Stimulated activated CD4-positive, alpha-beta T cell treated with anti-CD3 and anti-CD28 coated beads, Interleukin-1b, Interleukin-23, amount 100 ng/mL, for 24 hours (primary cell): ENCODE measurements at places on chromosomes 13 and 19.
A peak's percentile ranks its signal among the peaks of the same experiment; 100 is the strongest.

GRCh38 chr13:20118268-20119140, 42.3 kb downstream of the GJA3 start:
- DNase-seq, result no peak

DNA sequence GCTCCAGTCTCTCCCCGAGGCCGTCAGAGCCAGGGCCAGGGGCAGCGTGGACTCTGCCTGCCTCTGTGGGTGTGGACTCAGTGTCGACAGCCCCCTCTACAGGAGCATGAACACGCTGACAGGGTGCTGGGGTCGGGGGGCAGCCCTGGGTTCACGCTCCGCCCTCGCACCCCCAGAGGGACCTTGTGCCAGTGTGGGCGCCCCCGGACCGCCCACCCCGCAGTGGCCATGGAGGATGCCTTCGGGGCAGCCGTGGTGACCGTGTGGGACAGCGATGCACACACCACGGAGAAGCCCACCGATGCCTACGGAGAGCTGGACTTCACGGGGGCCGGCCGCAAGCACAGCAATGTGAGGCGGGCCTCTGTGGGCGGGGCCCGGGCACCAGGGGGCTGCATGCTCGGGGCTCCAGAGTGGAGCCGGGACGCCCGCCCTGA, 8.3 kb downstream of the TRPM4 start:
- no peak for DNase-seq

GRCh38 chr19:55647732-55648584, at the start of gene CCDC106:
Gene CCDC106, plus strand, starts transcription at chr19:55648212. Its CDS starts 835 bp downstream, at chr19:55649047.
- DNase-seq, result peak; percentile 35

GRCh38 chr13:21659087-21659486, 11.8 kb upstream of the FGF9 start:
- DNase-seq, result no peak

DNA sequence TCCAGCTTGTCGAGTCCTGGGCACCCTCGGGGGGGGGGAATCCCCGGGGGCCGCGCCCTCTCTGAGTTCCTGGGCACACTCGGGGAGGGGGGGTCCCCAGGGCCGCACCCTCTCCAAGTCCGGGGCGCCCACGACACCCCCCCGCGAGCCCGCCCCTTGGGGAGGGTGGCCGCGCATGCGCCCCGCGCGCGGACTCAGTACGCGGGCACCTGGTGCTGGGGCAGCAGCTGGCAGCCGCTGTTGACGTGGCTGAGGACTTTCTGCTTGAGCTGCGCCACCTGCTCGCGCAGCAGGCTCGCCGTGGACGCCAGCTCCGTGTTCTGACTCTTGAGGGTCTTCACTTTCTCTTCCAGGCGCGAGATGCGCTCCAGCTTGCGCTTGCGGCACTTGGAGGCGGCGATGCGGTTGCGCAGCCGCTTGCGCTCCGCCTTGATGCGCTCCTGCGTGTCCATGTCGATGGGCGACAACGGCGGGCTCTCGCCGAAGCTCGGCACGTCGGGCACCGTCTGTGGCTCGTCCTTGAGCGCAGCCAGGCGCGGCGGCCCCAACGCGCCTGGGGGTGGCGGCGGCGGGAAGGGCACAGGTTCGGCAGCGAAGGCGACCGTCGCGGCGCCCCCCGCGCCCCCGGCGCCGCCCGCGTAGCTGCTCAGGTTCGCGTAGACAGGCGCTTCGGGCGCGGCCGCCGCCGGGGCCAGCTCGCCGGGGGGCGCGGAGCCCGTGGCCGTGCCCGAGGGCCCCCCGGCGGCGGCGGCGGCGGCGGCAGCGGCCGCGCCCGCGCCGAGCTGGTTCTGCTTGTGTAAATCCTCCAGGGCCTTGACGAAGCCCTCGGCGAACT, 958 bp downstream of the JUND start:
- DNase-seq, result no peak

DNA sequence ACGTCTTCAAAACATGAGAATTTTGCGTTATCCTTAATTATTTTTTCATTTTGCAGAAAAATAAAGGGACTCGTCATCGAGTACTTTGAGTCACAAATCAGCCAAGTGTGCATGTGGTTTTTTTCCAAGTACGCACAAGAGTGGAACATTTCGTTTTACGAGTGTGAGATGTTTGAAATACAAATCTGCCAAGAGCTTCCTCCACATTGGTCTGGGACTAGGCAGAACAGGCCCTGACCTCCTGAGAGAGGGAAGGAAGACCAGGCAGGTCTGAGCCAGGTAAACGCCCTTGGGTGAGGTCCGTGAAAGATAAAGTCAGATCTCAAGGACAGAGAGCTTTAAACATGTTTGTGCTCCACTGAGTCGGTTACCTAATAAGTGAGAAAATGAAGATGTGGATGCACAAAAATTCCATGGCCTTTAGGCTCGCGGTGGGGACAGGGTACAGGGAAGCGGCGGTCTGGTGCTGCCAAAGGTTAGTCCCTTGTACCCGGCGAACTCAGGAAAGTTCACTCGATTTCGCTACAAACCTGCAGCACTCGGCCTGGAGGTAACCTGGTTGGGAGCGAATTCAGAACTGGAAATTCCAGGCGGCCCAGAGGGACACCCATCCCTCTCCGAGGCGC, 473 bp upstream of the ITM2B start:
- DNase-seq, result no peak

DNA sequence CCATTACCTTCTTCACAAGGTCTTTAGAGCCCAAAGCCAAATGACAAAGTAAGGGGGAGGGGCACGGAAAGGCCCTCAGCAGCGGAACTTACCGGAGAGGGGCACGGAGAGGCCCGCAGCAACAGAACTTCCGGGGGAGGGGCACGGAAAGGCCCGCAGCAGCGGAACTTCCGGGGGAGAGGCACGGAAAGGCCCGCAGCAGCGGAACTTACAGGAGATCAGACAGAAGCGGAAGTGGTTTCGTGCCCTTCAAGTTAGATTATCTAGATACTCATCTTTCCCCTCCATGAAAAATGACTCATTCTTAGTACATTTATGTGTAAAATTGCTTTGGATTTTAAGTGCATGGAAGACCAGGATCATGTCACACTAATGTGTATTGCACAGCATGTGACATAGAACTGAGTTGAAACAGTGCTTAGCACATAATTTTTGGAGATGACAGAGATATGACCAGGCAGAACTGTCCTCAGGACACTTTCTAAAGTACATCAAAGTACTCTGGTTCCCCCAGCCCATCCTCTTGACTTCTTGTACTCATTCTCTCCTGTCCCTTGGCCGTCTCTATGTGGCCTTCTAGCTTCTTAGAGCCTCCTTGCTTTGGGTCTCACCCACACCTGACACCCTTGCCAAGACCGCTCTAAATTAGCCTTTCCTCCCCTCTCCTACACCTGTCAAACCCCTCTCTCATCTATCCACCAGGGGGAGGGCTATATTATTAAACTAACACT, 25.7 kb upstream of the TPTE2 start:
- peak; percentile 69 for DNase-seq

DNA sequence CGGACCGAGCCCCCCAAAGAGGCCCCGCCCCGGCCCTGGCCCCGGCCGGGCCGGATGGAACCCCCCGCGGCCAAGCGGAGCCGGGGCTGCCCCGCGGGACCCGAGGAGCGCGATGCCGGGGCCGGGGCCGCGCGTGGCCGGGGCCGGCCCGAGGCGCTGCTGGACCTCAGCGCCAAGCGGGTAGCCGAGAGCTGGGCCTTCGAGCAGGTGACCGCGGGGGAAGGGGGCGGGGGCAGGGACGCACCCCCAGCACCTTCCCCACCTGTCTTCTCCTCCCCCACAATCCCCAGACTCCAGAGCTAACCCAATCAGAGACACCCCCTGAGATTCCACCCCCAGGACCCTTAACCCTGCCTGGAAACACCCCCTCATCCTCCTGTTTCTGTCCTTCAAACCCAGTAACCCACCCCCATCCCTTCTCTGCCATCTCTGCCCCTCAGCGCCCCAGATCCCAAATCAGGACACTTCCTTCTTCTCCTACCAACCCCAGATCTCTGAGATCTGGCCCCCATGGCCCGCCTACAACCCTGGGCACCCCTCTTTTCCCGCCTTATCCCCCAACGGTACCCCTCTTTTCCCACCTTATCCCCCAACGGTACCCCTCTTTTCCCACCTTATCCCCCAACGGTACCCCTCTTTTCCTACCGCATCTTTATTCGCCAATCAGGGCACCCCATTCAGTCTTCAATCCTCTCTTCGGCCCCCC, 505 bp downstream of the ZSWIM4 start:
- no peak for DNase-seq

GRCh38 chr19:32104850-32105235, 240.6 kb upstream of the ZNF507 start:
- DNase-seq, result no peak

DNA sequence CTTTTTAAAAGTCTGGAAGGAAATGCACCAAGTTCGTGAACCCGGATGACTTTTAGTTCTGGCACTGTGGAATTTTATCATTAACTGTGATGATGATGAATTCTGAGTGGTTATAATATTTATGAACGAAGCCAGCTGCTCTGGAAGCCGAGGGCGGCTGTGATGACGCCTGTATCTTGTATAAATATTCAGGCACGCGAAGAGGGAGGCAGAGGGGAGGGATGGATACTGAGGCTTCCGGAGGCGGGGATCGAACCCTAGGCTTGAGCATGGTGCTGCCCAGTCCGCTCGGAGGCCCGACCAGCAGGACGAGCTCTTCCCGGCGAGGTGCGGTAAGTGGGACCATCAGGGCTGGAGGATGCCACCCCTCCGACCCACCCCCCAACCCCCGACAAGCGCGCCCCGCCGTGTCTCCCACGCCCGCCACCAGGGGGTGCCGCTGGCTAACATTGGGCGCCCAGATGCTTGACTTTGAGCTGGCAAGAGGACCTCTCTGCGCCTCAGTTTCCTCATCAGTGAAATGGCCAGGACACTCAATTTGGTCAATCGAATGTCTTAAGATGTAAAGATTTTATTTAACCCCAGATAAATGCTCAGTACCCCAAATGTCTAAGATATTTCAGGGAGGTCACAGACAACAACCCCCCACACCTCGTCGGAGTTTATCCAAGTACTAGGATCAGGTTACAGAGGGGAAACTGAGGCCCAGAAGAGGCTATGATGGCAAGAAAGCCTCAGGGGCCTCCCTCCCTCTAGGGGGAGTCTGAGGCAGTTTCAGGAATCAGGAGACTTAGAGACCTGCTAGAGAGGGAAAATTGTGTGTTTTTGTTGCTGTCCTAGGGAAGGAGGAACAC, 4.5 kb upstream of the RAB3A start:
- no peak for DNase-seq

- DNase-seq, result peak; percentile 55
Observed at GRCh38 chr13:109784590-109785140, 1.7 kb downstream of the IRS2 start.

- no peak for DNase-seq
Observed at GRCh38 chr13:100526318-100527000, 62.1 kb downstream of the GGACT start.

DNA sequence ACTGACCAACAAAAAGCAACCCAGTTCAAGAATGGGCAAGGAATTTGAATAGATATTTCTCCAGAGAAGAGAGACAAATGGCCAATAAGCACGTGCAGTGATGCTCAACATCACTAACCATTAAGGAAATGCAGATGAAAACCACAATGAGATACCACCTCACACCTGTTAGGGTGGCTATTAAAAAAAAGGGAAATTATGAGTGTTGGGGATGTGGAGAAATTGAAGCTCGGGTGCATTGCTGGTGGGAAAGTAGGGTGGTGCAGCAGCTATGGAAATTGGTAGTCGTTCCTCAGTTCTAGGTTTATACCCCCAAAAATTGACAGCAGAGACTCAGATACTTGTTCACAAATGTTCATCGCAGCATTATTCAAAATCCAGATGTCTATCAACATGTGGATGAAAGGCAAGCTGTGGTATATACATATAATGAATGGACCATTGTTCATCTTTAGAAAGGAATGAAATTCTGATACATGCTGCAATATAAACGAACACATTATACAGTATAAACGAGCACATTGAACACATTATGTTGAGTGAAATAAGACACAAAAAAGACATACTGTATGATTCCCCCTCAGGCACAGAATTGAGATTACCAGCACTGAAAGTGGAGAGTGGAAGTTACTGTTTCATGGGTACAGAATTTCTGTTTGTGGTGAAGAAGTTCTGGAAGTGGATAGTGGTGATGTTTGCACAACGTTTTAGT, 927 bp downstream of the CHAMP1 start:
- DNase-seq, result no peak

- no peak for DNase-seq
Observed at GRCh38 chr13:88104576-88104975, 433.4 kb downstream of the SLITRK5 start.

- DNase-seq, result no peak
Observed at GRCh38 chr13:110343241-110343865, 36.3 kb downstream of the COL4A2 start.

GRCh38 chr13:40158218-40158617, 502.8 kb downstream of the COG6 start:
- DNase-seq, result no peak

DNA sequence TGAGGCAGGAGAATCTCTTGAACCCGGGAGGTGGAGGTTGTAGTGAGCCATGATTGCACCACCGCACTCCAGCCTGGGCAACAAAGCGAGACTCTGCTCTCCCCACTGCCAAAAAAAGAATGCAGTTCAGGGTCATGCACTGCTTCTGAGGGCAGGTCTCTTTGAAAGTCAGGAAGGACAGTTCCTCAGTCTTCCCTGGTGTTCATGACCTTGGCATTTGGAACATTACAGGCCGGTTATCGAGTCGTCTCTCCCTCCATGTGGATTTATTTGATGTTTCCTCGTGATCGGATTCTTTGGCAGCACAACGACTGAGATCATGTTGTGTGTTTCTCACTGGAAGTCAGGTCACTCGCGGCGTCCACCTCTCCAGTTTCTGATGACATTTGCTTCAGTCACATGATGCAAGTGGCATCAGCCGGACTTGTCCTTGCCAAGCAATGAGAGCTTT, 17.2 kb downstream of the FGF21 start:
- DNase-seq, result no peak

DNA sequence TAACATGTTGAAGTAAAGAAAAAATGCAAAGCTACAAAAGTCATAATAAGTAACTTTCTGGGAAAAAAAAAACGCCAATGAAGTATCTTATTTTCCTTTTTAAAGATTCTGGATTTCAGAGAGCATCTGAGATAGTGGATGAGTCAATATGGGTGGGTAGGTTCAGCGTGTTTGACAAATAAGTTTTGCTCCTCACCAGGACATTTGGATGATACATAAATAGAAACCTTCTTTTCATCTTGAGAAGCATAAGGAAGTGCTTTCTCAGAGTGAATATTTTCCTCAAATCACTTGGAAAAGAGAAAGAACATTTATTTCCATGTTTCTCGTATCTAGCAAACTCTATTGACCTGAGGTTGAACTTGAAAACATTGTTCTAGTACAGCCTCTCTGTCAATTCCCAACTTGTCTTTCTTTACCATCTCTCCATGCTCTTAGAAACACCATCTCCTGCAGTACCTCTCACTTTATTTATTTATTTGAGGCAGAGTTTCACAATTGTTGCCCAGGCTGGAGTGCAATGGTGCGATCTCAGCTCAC, 463.2 kb downstream of the KLF5 start:
- no peak for DNase-seq
